ENCODE measurements at places on chromosomes 3 and 15.

DNA sequence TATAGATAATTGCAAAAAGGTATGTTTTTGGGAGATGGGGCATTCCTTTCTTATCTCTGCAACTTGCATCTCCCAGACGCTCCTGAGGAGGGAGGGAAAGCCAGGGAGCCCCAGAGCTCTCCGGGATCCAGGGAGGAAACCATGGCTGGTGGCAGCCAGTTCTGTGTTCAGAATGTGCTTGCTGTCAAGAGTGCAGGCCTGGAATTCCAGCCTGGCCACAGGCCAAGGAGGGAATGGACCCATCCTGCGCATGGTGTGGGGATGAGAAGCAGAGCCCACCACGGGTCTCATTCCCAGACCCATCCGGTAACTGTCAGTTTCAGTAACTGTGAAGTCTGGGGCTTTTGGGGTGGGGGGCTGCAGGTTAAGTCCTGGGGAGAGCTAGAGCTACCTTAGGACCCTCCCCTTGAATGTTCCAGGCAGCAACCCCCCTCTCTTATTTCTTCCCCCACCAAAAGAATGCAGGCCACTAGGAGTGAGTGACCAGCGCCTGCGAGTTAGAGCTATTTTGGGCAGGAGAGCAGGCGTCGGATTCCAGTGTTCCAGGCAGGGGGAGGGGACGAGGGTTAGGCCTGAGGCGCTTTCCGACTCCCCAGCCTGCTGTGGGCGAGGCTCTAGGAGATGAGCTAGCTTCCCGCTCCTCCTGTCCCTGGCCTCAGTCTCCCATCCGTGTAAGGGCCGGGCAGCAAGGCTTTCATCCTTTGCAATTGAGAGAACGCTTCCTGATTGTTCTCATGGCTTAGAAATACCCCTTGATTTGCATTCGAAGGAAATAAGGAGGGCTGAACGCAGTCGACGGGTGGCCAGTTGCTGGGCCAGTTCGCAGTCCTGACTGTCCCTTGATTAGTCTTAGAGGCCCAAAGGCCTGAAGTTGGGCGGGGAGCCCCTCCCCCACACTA, 781 bp upstream of the DAG1 start:
- DNase-seq = peak; percentile 98

DNA sequence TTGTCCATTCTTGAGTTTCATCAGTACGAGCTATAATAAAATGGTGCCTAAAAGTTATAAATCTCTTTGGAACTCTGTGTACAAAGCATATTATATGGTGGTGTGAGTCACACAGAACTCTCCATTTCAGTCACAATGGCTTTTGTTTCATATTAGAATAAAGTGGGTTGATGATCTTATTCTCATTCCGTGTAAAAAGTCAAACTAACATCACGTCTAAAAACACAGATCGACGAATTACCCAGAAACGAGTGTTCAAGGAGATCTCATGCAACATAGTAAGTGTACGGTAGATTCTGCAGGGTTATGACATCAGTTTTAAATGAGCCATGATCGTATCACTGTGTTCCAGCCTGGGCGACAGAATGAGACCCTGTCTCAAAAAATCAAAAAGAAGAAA, 122.4 kb downstream of the FOXP1 start:
- no peak for DNase-seq

GRCh38 chr3:47976135-47976732, 40.0 kb downstream of the MAP4 start:
- no peak for DNase-seq

DNA sequence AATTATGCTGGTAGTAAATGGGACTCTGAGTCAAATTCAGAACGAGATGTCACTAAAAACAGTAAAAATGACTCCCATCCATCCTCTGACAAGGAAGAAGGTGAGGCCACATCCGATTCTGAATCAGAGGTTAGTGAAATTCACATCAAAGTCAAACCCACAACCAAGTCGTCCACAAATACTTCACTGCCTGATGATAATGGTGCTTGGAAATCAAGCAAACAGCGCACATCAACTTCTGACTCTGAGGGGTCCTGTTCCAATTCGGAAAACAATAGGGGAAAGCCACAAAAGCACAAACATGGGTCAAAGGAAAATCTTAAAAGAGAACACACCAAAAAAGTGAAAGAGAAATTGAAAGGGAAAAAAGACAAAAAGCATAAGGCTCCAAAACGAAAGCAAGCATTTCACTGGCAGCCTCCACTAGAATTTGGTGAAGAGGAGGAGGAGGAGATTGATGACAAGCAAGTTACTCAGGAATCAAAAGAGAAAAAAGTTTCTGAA, 15.1 kb upstream of the ZBTB47 start:
- DNase-seq = no peak

DNA sequence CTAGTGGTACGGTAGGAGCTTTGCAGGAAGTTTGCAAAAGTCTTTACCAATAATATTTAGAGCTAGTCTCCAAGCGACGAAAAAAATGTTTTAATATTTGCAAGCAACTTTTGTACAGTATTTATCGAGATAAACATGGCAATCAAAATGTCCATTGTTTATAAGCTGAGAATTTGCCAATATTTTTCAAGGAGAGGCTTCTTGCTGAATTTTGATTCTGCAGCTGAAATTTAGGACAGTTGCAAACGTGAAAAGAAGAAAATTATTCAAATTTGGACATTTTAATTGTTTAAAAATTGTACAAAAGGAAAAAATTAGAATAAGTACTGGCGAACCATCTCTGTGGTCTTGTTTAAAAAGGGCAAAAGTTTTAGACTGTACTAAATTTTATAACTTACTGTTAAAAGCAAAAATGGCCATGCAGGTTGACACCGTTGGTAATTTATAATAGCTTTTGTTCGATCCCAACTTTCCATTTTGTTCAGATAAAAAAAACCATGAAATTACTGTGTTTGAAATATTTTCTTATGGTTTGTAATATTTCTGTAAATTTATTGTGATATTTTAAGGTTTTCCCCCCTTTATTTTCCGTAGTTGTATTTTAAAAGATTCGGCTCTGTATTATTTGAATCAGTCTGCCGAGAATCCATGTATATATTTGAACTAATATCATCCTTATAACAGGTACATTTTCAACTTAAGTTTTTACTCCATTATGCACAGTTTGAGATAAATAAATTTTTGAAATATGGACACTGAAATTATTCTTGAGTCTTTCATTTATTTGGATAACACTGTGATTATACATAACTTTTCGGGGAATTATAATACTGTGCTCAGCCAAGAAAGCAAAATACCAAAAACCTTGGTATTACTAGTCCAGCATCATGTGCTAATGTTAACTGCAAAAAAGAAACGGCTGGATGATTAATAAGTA, 2.2 kb downstream of the SOX2 start:
- no peak for DNase-seq

DNA sequence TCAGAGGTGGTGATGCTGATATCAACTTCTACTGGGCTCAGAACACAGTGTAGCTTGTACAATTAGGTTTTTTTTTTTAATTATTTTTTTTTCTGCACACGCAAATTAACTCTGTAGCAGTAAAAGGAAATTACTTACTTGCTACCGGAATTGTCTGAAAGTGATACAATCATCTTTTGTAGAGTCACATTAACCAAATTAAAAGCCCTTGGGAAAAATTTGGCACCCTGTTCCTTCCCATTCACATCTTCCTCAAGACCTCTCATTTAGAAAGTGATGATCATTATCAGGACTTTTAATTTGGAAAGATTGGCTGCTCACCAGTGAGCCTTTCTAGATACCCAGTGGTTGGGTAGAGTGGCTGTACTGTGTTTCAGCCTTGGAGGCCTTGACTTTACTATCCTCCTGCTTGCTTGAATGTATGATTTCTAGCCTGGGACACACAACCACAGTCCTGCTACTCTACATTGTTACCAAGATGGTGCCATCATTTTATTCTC, 158.3 kb downstream of the ECT2 start:
- DNase-seq = no peak

DNA sequence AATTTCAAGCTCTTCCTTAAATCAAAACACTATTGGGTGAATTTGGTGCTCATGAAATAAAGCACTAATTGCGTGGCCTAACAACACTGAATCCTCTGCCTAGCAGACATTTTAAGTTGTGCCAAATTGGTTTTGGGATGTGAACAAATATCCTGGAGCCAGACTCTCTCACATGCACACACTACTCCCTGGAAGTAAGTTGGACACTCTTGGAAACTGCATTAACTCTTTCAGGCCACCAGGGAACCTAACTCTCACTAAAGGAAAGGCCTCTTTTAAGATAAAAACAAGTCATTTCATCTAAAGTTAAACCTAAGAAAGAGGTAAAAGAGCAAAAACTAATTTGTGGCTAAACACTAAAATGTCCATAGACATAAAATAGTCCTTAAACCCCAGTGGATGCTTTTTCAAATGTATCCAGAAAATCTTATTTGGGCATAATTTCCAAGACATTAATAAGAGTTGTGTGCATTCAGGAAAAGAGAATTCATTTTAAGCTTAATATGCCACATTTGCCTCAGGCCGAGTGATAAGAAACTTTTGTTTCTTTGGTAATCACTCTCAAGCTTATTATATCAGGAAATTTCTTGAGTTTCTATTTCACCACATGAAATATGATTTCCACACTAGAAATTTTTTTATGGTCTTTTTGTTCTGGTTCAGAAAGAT, 61.8 kb downstream of the ZBTB20 start:
- no peak for DNase-seq

- no peak for DNase-seq
Observed at GRCh38 chr3:49609815-49610214, 55.5 kb downstream of the BSN start.

- no peak for DNase-seq
Observed at GRCh38 chr3:17207979-17208378, 323.2 kb downstream of the PLCL2 start.

DNA sequence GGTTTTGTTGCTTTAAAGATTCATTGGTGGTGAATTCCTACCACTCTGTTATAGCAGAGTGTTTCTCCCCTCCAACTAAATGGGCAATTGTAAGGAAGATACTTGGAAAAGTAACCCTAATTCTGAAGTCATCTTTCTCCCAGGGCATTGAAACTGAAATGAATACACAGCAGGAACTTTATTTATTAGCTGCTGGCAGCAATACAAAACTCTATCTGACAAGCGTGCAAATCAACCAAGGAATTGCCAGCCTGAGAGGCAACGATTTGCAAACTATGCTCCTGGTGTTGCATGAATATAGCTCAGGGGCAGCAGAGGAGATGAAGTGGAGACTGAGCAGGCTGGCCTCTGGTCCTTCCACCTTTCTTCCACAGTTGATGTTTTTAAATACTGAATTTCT, 48.9 kb downstream of the CD200R1 start:
- DNase-seq = no peak

DNA sequence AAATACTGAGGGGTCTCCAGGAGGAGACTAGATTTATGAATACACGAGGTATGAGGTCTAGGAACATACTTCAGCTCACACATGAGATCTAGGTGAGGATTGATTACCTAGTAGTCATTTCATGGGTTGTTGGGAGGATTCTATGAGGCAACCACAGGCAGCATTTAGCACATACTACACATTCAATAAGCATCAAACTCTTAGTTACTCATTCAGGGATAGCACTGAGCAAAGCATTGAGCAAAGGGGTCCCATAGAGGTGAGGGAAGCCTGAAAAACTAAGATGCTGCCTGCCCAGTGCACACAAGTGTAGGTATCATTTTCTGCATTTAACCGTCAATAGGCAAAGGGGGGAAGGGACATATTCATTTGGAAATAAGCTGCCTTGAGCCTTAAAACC, 4.5 kb downstream of the CCR5 start:
- DNase-seq = no peak

GRCh38 chr15:62748196-62748595, 294.4 kb upstream of the TPM1 start:
- peak; percentile 32 for DNase-seq

GRCh38 chr3:84904212-84904611, 54.6 kb upstream of the CADM2 start:
- no peak for DNase-seq

GRCh38 chr15:52408823-52409222, 113.2 kb upstream of the MYO5C start:
- DNase-seq = no peak

GRCh38 chr15:25242957-25243799, 195.6 kb downstream of the UBE3A start:
- DNase-seq = no peak

GRCh38 chr15:33124811-33125210, 69.7 kb downstream of the FMN1 start:
- no peak for DNase-seq

DNA sequence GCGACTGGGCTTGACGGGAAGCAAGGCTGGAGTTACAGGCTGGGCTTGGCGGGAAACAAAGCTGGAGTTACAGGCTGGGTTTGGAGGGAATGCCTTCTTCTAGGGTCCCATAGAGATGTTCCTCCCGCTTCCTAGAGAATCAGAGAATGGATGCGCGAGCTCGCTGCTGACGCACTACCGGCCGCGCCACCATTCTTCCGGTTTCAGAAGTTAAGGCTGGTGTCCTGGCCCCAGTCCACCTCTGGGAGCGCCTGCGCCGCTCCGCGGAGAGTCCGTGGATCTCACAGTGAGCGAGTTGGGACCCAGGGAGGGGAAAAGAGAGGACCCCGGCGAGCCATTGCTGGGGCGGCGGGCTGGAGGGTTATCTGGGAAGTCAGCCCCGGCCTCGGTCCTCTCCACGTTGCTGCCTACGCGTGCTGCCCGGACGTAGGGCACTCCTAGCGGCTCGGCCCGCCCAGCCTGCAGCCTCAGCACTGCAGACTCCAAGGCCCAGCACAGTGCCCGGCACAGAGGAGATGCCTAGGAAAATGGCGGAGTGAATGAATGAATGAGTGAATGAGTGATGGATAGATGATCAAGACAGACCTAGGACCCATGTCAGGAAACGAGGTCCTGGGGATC, at the start of gene ZNF502:
ZNF502 (plus strand) TSS at position 206 of the 621 bp plus-strand sequence. CDS start 7,602 bp downstream, outside the sequence.
- DNase-seq = peak; percentile 92

DNA sequence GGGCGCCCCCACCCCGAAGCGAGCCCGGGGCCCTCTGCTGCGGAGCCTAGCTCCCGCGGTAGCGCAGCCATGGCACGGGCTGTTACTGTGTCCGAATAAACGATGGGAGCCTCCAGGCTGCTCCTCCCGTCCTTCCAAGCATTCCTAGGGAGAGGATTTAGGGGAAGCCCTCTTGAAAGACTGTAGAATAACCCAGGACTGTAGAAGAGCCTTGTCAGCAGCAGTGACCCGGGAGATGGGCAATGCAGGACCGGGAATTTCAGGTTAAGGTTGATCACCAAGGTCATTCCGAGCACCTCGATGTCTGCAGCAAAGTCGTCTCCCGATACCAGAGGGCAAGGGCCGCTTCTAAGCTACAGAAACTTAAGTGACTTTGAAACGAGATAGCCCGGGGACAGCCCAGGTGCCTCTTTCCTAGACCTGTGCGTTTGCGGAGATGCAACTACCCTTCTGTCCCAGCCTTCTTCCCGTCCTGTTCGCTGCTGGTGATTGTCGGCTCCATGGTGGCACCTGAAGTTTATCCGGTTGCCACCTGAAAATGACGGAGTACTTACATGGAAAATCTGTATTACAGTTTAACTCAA, 753 bp upstream of the MYO5A start:
- peak; percentile 51 for DNase-seq

- DNase-seq = no peak
Observed at GRCh38 chr3:136141291-136141785, 54.8 kb downstream of the MSL2 start.

DNA sequence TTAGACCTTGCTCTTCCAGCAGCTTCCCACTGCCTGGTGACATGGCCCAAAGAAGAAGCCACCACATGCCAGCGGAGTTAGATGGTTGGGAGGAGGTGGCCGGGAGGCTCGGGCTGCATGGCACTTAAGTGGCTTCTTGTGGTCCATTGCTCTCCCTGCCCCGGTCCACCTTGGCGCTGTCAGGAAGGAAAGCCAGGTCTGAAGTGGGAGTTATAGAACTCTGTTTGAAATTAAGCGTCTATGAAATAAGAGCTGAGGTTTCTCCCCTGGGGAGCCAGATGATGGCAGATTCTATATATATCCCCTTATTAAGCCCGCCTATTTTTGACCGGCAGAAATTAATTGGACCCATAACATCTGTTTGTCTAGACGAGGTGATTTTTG, 61.2 kb downstream of the ITGA11 start:
- DNase-seq = no peak

All from ELF-1 (cell line).